ENCODE measurements at places on chromosomes 4 and X.

- no peak for DNase-seq
These were observed 183.8 kb upstream of the INTU start for GRCh38 chr4:127448986-127449385.

DNA sequence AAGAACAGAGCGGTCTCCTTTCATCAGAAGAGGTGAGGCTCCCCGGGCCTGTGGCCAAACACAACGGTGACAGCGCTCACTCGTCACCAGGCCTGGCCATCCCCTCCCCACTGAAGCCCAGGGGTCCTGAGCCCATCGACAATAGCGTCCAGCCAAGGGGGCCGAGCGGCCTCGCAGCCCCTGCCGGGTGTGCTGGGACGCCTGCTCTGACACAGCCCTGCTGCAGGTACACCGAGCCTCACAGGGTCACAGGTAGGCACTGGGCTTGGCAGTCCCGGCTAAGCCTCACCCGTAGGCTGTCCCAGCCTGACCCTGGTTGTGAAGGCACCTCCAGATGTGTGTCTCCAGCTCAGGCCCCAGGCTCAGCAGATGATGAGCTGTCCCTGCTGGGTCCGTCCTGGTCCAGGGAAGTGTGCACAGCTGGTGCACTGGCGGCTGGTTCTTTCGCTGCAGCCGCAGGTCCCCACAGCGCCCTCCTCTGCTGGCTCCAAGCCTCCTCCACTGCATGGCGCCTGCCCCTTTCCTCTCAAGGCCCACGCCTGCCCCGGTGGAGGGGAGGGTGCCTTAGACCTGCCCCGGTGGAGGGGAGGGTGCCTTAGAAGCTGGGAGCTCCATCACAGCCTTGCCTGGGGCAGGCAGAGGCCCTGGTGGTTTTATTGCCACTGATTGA is 21.5 kb downstream of the UVSSA start:
- DNase-seq, result no peak

GRCh38 chr4:147343692-147344091 is 137.2 kb upstream of the EDNRA start:
- DNase-seq, result no peak

DNA sequence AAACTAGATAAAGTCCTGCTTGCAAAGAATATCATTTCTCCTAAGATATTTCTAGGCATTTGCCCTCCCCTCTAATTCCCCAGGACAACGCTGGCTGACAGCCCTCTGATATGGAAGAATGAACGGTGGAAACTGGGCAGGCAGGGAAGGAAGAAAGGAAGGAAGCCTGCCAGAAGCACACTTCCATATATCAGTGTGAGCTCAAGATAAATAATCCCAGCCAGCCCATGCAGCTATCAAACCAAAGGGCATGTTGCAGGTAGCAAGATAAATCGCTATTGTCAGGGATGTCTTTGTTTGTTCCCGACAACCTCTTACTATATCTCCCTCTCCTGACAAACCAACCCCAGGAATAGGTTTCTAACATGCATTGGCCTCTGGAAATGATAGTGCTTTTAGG is 412.8 kb downstream of the HNRNPD start:
- DNase-seq, result no peak

GRCh38 chrX:50106051-50106675 is 94.6 kb downstream of the AKAP4 start:
- no peak for DNase-seq

GRCh38 chr4:169418846-169419245 is 148.1 kb upstream of the SH3RF1 start:
- DNase-seq, result no peak

GRCh38 chrX:120029354-120029753 is 48.1 kb downstream of the RHOXF2B start:
- DNase-seq, result no peak

DNA sequence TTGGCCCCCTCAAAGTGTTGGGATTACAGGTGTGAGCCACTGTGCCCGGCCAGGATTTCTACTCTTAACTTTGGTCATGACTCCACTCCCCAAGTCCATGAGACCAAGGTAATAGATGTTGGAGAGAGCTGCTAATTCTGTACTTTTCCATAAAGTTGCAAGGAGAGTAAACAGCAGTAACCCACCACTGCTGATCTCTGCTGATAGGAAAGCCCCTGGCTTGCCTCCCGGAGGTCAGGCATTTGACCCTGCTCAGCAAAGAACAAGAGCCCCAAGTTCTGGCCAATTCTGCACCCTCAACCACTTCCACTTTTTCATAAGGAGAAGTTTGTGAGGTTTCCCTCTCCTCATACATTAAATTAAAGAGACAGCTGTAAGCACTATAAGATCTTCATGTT is 143.0 kb downstream of the RASL11B start:
- DNase-seq, result no peak

DNA sequence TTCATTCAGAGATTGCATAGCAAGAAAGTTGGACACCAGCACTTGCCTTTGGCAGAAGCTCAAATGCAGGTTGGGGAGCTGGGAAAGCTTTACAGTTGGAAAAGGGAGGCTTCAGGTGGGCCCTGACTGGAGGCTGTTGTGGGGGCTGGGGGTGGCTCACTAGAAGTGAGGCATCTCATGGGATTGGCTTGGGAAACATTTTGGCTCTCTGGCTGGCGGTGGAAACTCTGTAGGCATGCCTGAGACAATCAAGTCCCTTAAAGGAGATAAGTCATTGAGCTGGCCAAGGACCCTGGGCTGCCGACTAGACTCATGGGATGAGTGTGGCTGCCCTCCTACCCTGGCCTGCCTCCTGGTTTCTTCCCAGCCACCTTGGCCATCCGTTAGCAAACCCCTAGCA is 31.4 kb upstream of the STS start:
- DNase-seq, result no peak
